ENCODE measurements at places on chromosomes 1 and 21.

DNA sequence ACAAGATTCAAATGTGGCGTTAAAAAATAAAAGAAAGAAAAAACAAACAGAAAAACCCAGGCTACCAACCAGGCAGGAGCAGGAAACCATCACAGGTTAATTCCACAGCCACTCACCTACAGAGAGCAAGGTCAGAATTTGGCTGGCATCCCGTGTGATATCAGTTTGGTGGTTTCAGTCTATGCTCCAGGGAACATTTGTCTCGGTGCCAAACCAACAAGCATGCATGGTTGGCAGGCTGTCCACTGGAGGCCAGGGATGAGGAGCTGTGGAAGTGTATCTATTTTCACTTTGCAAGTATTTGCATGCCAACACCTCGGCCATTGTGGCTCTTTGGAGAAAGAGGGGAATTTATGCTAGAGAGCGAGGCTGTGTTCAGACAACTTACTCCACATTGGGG, 53.1 kb upstream of the PROX1 start:
- DNase-seq = no peak

DNA sequence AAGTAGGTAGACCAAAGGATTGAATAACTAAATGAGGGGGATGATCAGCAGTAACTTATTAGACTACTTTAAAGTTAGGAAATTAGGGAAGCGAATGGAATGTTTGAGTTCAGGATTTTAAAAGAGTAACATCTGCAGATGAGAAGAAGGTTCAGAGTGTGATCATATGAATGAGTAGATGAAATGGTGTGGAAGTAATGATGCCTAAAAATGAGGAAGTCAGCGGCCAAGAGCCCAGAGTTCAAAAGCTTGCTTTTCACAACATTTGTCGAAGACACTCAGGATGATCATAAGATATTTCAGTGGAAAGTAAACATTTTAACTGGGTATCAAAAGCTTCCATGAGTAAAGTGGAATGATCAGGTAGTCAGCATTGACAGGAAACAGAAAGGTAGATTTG, 299.4 kb downstream of the LRRIQ3 start:
- no peak for DNase-seq

- DNase-seq = no peak
Measured at GRCh38 chr1:119146466-119146865, 6.0 kb upstream of the WARS2 start.

DNA sequence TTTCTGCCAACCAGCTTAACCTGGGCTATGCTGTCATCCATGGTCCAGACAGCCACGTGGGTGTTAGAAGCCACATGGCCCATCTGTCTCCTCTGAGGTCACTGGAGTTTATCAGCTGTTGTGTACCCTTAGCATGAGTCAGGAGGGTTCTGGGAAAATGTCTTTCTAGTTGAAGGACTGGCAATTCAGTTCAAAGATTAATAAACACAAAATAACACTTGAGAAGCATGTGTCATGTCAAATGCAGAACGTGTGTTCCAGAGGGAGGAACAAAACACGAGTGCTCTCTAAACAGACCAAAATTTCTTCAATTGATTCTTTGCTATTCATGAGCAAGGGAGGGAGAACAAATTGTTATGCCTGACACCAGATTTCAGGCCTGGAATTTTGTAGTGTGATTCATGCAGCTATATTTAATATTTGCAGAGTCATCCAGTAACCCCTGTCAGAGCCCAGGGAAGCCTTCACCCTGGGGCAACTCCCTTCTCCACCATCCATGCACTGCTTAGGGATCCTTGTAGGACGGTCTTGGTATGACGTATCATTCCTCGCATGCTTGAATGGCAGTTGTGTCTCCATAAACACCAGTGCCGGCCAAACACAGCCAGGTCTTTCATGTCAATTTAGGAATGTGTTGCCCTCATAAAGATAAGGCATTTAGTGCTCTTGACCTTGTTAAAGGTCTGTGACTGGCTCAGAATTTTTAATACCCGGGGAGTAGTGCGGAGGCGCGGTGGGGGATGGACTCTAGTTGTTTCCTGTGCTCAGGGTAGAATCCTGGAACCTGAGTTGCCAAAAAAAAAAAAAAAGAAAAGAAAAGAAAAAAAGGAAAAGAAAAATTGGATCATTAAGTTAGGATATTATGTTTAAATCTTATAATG, 27.7 kb upstream of the DYRK1A start:
- no peak for DNase-seq

GRCh38 chr1:43621386-43621785, 28.6 kb upstream of the KDM4A start:
- no peak for DNase-seq

DNA sequence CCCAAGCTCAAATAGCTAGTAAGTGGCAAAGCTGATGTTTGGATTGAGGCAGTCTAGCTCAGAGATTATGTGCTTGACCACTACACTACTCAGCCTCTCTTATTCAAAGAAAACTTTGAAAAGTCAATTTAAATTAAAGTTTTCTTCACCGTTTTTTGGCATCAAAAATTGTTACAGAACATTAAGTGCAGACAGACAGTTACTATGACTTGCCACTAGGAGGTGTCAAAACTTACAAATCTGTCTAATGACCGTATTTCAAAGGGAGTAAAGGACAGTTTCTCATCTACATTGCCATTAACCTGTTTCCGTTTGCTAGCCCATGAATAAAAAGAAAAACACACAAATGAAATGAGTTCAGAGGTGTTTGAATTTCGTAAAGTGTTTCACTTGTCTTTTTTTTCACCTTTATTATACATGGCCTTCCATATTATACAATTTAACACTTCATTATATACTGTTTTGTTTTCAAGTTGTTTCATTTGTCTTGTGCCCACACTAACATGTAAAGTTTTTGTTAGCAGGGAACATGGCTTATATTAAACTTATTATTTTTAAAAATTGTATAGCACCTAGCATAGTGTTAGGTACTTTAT, 57.4 kb upstream of the MTF2 start:
- DNase-seq = no peak

DNA sequence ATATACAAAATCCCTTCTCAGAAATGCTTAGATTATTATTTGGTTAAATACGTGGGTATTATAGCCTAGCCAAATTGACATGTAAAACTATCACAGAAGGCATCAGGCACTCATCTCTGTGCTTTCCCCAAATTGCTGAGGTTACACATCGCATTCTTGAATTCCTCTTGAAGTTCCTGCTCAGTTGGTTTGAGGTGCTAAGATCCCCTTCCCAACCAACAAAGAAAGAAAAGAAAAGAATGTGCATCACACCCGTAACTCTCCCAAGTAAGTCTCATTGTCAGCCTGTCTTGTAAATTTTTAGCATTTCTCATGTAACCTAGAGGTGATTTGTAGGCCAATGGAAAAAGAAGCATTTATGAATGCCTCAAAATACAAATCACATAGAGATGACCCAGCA, 539.2 kb upstream of the PRMT6 start:
- DNase-seq = no peak

Data from stimulated activated CD4-positive, alpha-beta T cell treated with anti-CD3 and anti-CD28 coated beads, Interleukin-2, amount 100 ng/mL, for 48 hours (primary cell).